ENCODE measurements at places on chromosomes 2 and 18.

DNA sequence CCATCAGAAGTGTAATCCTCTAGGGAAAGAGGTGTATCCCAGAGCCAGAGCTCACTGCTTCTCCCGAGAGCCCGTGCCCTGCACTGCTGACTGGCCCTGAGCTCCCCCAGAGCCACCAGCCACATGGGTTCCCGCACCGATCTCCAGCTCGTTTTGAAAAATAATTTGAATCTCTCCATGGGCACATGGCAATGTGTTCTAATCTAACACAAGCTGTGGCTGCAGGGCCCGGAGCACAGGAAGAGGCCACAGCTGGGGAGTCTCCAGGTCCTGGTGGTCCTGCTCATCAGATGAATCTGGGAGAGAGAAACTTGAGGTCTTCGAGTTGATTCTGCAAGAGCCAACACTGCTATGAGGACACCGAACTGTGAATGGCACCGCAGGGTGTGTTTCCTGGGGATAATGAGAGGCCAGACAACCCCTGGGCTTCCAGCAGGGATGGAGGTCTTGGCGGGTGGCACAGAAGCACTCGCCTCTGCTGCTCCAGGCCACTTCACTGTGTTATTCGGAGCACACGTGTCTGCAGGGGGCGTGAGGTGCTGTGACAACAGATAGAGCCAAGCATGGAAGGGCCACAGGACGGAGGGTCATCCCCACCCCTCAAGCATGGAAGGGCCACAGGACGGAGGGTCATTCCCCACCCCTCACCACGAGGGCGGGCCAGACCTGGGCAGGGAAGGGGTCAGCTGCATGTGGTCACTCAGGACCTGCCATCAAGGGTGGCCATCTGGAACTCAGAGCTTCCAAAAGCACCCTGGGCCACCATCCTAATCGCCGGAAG, 196.8 kb downstream of the NDUFA10 start:
- no peak for DNase-seq

DNA sequence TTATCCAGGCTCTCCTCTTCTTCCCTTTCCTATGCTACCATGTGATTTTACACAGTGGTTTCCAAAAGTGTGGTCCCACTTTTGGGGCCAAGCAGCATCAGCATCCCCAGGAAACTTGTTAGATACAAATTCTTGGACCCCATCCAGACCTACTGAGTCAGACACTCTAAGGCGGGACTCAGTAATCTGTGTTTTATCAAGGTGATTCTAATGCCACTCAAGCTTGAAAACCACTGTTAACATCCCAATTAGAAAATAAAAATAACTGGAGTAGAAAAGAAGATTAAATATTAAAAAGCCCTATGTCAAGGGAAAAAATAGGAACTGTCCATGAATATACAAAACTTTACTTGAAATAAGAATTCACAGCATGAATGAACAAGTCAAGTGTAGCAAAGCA, 10.8 kb downstream of the DSG2 start:
- no peak for DNase-seq

- DNase-seq, result no peak
Measured at GRCh38 chr2:152028182-152028862, 70.5 kb downstream of the CACNB4 start.

- no peak for DNase-seq
Measured at GRCh38 chr2:71934595-71935261, 212.9 kb downstream of the CYP26B1 start.

All from HuH-7.5 (cell line).